ENCODE measurements at places on chromosomes 2 and 18.

DNA sequence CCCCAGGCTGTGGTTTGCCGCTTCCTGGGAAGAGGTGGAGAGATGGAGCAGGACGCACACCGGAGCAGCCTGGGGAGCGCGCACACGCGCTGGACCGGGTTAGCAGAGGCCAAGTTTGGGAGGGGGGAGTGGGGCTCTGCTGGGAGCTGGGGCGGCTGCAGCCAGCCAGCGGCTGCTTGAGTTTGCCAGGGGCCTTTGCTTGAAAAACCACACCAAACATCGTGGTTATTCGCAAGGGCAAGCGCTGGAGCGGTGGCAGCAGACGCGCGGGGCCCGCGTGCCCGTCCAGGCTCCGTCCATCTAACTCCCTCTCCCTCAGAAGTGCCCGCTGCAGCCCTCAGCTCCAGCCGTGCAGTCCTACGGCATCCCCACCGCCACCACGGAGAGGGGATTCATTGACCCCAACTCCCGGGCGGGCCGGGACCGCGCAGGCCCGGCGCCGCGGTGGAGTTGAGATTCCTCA, 4.6 kb downstream of the PTGR3 start:
- no peak for DNase-seq

DNA sequence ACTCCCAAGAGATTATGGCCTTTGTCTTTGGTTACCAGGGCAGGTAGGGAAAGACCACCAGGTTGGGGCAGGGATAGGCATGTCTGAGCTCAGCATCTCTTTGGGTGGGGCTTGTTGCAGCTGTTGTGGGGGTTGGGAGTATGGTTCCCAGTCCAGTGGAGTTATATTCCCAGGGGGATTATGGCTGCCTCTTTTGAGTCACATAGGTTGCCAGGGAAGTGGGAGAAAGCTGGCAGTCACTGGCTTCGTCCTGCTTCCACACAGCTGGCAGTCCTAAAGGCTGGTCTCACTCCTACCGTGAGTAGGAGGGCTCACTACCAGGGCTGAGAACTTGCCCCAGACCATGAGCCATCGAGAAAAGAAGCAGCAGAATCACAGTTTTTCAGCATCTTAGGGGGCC, 79.1 kb downstream of the LYPD6 start:
- no peak for DNase-seq

DNA sequence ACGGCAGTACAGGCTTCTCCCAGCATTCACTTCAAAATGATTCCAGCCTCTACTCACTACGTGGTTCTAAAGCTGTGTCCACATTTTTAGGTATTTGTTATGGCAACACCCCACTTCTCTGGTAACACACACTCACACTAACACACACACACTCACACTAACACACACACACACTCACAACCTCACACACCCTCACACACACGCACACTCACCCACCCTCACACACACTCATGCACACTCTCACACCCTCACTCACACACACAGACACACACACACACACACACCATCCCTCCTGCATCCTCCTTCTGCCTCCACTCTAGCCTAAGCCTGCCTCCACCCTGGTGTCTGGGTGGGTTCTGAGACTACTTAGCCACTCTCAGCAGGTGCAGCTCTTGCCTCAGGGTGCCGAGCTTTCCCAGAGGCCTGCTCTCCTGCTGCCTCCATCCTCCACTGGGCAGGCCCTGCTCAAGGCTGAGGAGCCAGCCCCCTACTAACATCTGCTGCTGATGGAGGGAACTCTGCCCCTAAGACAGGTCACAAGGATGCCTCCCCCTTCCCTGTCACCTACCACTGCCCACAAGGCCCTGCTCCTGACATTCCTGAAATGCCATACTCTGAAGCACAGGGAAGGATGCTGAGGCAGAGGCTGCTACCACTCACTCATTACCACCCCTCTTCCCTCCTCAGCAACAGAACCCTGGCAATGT, 63.9 kb downstream of the NCAPH start:
- no peak for DNase-seq

- no peak for DNase-seq
These were observed 47.8 kb downstream of the SH3YL1 start for GRCh38 chr2:216068-216467.

GRCh38 chr2:157839822-157840221, 36.3 kb downstream of the ACVR1 start:
- no peak for DNase-seq

- no peak for DNase-seq
These were observed 626.7 kb downstream of the LRRTM4 start for GRCh38 chr2:76895469-76895868.

DNA sequence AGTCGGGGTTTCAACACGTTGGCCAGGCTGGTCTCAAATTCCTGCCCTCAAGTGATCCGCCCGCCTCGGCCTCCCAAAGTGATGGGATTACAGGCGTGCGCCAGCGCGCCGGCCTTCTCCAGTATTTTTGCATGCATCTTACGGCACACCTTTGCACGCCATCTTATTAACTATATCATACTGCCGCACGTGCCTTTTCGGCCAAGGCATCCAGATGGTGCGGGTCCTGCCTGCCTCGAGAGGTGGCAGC, 765 bp upstream of the ING5 start:
- DNase-seq, result no peak

DNA sequence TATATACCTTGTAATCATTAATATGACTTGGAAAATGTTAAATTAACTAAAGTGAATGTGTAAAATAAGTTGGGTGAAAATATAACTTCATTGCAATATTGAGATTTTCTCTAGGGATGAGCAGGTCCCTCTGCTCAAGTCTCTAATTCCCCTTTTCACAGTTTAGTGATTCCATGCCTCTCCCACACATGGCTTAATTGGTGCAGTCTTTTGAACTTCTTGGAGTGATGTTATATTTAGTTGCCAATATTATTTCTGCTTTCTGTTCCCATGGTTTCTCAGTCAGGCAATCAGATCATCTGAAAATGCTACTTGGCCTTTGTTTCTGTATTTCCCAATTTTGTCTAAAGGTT, 233.7 kb upstream of the SPOPL start:
- no peak for DNase-seq

DNA sequence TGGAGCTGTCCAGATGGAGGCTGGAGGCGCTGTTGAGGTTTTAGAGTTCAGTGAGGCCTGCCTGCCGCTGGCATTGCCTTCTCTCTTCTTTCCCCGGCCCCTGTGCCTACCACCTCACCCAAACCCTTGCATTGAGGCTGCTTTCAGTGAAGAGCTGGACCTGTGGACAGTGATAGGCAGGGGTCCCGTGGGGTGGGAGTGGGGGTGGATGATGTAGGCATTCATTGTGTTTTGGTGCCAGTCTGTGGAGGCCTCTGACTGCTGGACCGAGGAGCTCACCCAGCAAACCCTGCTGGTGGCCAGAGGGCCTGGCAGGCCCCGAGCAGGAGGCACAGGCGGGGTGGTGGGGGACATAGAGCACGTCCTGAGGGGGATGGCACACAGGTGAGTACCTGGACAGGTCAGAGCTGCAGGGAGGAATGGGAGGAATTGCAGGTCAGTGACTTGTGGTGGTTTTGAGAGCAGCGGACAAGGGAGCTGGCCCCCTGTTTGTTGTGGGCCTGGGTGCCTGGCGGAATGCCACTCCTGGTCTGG, 35.6 kb downstream of the NGEF start:
- no peak for DNase-seq

DNA sequence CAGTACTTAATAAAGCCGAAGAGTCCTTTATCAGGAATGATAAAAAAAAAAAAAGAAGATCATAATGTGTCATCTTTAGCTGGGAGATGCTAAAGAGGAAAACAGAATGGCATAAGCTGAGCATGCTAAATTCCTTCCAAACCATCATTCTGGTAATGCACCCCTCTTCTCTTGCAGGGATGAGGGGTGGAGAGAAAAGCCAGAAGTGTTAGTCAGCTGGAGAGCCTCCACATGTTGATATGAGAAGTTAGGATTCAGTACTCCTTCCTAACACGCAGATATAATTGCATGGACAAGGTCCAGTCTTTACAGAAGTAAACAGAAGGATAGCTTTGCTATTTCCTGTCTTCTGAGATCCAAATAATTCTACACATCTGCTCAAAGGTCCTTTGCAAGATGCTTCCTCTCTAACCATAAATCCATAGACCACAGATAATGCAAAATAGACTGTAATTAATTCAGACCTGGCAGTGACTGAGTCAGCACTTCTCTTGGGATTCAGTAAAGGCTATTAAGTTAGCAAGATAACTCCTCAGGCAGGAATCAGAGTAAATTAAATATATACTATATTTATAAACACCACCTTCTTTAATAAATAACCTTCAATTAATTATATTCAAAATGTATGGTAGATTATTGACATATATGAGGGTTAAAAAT, 930.0 kb upstream of the KLHL29 start:
- DNase-seq, result peak; percentile 10

- no peak for DNase-seq
These were observed 6.9 kb upstream of the GPR155 start for GRCh38 chr2:174493549-174494331.

- DNase-seq, result no peak
These were observed 427.9 kb downstream of the TXNL1 start for GRCh38 chr18:56210520-56210919.

DNA sequence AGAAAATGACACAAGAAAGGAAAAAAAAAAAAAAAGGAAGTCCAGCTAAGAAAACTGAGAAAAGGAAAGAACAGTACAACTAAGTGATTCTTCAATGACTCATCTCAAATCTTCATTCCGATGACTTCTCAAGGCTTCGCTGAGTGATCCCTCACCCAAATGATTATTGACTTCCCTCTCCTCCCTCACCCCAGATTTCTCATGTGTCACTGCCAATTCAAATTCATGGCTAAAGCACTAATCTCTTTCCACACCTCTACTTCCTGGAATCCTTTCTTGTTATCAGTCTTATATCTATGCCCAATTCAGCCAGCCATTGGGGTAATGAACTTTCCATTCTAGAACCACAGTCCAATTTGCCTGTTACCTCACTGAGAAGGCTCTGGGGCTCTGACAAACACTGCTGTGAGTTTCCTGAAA, 7.2 kb upstream of the ABCB11 start:
- peak; percentile 20 for DNase-seq

- peak; percentile 89 for DNase-seq
These were observed 4.9 kb upstream of the COL3A1 start for GRCh38 chr2:188969236-188969635.

DNA sequence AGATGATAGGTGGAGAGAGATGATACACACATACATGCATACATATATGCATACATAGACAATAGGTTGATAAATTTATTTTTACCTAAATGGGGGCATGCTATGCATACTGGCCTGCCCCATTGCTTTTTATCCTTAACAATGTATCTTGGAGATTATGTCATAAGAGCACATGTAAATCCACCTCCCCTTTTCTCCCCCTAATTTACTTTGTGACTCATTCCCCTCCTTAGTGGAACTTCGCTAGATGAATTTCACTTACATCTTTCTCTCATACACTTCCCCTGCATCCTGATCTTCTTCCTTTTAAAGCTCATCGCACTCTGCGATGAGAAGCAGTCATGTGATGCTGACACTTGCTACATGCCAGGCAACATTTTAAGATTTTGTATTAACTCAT, 223.6 kb downstream of the C1D start:
- peak; percentile 49 for DNase-seq

DNA sequence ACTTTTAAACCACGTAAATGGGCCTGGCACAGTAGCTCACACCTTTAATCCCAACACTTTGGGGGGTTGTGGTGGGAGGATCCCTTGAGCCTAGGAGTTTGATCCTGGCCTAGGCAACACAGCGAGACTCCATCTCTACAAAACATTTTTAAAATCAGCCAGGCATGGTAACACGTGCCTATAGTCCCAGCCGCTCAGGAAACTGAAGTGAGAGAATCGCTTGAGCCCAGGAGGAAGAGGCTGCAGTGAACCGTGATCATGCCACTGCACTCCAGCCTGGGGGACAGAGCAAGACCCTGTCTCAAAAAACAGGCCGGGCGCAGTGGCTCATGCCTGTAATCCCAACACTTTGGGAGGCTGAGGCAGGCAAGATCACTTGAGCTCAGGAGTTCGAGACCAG, 12.2 kb downstream of the ROCK1 start:
- no peak for DNase-seq

DNA sequence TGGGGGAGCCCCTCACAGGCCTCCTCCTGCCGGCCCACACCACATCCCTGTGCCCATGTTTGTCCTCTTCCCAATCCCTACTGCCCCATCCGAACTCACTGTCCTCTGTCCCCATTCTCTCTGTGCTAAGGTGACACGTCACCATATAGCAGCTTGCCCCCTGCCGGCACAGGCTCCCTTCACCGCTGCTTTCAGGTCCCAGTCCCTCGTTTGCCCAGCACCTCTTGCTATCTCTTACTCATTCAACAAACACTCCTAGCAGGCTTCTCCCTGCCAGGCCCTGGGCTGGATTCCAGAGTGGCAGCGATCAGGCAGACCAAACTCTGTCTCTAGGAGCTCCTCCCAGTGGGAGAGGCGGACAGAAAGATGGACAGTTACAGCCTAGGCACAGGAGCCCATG, 74.3 kb downstream of the TFCP2L1 start:
- DNase-seq, result no peak

- DNase-seq, result no peak
These were observed 75.6 kb downstream of the FASTKD2 start for GRCh38 chr2:206840999-206841398.

DNA sequence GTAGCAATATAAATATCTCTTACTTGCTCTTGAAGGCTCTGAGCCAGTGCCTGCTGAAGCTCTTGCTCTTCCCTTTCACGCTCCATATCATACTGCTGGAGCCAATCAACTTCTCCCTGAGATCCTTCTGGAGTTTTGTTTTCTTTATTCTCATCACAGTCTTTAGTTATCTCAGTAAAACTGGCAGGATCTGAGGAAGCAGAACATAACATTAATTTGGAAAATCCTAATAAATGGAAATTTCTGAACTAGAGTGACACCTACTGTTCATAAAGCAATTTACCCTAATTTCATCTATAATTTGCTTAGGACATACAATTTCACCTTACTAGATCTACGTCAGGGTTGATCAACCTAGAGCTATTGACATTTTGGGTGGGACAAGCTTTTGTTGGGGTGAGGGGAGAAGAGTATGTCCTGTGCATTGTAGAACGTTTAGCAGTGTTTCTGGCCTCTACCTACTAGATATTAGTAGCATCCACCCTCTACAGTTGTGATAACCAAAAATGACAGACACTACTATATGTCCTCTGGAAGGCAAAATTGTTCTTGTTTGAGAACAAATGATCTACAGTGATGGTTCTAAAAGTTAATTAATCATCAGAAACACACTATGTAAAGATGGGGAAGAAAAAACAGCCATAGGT, 47.2 kb downstream of the VIL1 start:
- DNase-seq, result peak; percentile 27
